Uterine smooth muscle cell (primary cell): ENCODE measurements at places on chromosomes 16 and 17. TPM values are rescaled to one million over a fixed set of nuclear protein-coding genes. Genes with fewer than 3 reads are reported as not detected.

CX3CL1 gene
- total RNA-seq = under 0.01 TPM in 1 of 2 replicates, not detected in the other

KRT14 gene
- total RNA-seq = not detected in 2 replicates

DOC2B gene
- not detected in 2 replicates for total RNA-seq

ATXN7L3 gene
- 40.2 and 46.3 TPM in 2 replicates for total RNA-seq

B9D1 gene
- 32.5 and 41.1 TPM in 2 replicates for total RNA-seq

ZPBP2 gene
- not detected in 2 replicates for total RNA-seq

NAGS gene
- total RNA-seq = 2.9 and 6.4 TPM in 2 replicates

TNFRSF13B gene
- not detected in 2 replicates for total RNA-seq

CRYM gene
- 2.2 and 4.4 TPM in 2 replicates for total RNA-seq

NEUROD2 gene
- total RNA-seq = not detected in 2 replicates

IRX5 gene
- not detected in 2 replicates for total RNA-seq
